Activated CD4-positive, alpha-beta T cell treated with anti-CD3 and anti-CD28 coated beads, Interleukin-2, amount 50 U/mL, for 4 hours (primary cell): ENCODE measurements at places on chromosomes 12 and 14.

DNA sequence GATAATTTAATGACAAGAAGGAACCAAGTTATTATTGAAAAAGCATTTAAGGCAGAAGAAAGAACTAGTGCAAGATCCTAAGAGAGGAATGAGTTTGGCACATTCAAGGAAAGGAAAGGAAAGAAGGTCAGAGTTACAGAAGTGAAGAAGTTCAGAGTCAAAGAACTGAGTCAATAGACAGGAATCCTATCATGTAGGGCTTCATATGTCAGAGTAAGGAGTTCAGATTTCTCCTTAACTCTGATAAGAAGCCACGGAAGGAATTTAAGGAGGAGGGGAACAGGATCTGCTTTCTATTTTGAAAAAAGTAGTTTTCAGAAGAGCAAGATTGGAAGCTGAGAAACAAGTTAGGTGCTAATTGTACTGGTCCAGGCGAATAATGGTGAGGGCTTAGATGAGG is 223.1 kb upstream of the FOXN3 start:
- no peak for DNase-seq

DNA sequence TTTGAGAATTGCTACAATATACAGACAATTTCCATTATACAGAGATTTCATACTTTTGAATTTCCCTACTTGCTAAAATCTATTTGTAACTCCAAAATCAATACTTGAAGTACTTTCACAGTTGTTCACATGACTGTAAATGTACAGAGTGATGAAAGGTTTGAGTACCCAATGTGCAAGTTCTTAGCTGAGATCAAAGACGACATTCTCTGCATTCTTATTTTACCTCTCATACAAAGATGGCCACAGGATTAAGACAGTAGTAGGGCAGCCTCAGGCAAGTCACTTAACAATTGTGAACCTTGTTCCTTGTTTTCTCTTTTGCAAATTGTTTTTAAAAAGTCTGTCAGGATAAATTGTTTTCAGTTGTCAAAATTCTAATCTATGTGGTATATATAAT is 255.9 kb upstream of the KITLG start:
- DNase-seq = no peak

DNA sequence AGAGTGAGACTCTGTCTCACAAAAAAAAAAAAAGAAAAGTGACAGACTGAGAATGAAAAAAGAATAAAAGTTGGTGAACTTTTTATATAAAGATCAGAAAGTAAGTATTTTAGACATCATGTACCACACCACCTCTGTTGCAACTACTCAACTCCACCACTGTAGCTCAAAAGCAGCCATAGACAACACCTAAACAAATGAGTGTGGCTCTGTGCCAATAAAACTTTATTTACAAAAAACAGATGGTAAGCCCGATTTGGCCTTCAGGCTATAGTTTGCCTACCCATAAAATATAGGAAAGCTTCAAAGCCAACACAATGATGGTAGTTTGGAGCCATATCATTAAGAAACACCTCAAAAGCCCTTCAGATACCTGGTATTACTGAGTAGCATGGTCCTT is 154.5 kb upstream of the FOXN3 start:
- DNase-seq = no peak

- no peak for DNase-seq
Measured at GRCh38 chr12:51589060-51589459, 2.0 kb upstream of the SCN8A start.

DNA sequence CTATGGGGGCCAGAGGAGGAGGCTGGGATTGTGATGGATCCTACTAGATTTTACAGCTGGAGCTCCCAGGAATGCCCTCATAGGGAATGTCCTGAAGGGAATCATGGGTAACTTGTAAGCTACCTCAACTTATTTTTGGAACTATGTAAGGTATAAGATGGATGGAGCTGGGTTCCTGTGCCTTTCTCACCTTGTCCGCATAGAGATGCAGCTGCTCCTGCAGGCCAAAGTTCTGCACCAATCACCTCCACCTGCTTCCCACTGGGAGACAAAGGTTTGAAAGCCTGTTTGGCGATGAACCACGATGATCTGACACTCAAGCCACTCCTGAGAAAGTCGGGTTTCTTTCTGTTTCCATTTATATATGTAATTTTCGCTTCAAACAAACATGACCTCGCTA is 648 bp upstream of the AKAP5 start:
- DNase-seq = no peak
